ENCODE measurements at places on chromosomes 11 and 22.

GRCh38 chr11:2975594-2975993 lies 16.5 kb downstream of the NAP1L4 start:
- peak; percentile 7 for DNase-seq

- DNase-seq, result no peak
These were observed 31.9 kb downstream of the PLEKHA7 start for GRCh38 chr11:16982256-16982671.

- no peak for DNase-seq
These were observed 1473.8 kb downstream of the TBC1D22A start for GRCh38 chr22:48236261-48236660.

DNA sequence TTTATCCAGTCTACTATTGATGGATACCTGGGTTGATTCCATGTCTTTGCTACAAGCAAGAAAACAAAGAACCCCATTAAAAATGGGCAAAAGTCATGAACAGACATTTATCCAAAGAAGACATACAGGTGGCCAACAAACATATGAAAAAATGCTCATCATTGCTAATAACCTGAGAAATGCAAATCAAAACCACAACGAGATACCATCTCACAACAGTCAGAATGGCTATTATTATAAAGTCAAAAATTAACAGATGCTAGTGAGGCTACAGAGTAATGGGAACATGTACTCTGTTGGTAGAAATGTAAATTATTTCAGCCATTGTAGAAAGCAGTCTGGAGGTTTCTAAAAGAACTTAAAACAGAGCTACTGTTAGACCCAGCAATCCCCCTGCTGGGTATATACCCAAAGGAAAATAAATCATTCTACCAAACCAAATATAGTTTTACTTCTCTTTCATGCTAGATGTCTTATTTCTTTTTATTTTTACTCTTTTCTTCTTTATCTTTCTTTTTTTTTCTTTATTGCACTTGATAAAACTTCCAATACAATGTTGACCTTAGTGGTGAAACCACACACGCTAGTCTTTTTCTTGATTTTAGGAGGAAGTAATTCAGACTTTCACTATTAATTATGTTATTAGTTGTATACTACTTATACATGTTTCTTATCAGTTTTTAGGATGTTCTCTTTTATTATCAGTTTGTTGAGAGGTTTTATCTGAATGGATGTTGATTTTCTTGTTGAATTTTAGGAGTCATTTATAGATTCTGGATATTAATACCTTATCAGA lies 14.3 kb downstream of the TRIM22 start:
- no peak for DNase-seq

- DNase-seq, result no peak
These were observed 2.8 kb downstream of the ALKBH8 start for GRCh38 chr11:107562647-107563208.

GRCh38 chr11:112129656-112130055 lies 34.2 kb downstream of the IL18 start:
- no peak for DNase-seq

GRCh38 chr11:10984250-10984649 lies 126.4 kb upstream of the ZBED5 start:
- DNase-seq, result no peak

DNA sequence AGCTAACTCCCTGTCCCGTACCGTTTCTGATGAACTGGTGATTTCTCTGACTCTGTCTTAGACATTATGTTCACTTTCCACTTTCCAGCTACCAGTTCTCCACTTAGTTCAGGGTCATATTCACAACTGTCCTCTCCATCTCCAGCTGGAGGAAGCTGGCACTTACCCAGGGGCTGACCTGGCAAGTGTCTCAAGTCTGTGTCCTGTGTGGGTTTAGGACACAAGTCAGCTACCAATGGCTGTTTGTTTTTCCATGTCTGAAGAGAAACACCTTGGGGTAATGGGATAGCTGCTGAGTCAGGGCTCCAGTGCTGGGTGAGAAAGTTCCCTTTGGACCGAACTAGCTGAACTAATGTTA lies 134.4 kb downstream of the CSNK2A3 start:
- DNase-seq, result no peak

GRCh38 chr22:33811686-33812085 lies 108.6 kb downstream of the LARGE1 start:
- DNase-seq, result no peak

GRCh38 chr11:119845305-119845704 lies 116.3 kb upstream of the NECTIN1 start:
- no peak for DNase-seq

DNA sequence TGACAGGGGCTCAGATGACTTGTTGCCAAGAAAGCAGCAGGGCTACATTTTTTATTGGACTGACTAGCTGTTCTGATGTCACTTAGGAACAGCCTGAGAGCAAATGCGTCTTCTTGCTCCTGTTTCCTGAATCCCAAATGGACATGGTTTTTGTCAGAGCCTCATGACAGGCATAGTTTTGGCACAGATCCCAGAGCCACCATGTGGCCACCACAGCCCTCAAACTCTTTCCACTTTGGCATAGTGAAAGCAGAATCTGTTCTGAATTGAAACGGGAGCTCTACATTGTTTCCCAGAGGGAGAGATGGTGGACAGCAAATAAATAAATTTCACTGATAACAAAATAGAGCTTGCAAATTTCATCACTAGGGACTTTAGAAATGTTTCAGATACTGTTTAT lies 222.2 kb downstream of the C11orf87 start:
- no peak for DNase-seq

DNA sequence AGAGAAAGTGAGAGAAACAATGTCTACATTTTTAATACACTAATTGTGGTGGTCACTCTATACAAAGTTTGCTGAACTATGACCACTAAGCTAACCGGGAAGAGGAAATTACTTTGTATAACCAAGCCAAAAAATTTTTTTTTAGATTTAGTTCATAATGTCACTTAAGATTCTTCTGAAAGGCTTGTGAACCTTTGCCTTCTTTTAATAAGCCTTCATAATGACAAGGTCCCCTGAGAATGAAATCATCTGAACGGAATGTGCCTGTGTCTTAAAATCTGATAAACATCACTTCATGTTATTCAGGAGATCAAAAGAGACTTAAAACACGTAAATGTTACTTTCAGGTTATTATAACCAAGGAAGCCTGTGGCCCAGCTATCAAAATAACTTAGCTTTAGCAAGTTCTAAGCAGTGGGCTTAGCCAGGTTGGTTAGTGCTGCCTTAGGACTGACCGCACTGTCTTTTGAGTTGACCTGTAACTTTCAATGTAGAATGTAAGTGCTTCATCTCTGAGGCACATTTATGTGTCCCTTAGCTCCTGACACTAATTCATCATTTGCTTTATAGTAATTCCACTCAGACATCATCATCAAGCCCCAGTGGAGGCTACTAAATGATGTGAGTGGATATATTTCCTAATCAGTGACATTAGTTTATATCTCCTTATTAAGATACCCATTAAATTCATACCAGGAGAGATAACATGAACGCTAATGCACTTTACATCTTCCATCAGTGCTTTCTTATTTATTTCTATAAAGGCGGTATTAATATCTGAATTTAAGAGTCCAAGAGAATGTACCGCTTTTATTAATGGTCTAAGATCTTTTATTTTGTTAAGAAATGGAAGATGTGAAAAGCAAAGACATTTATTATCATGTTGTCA lies 122.5 kb downstream of the WNT11 start:
- DNase-seq, result no peak

DNA sequence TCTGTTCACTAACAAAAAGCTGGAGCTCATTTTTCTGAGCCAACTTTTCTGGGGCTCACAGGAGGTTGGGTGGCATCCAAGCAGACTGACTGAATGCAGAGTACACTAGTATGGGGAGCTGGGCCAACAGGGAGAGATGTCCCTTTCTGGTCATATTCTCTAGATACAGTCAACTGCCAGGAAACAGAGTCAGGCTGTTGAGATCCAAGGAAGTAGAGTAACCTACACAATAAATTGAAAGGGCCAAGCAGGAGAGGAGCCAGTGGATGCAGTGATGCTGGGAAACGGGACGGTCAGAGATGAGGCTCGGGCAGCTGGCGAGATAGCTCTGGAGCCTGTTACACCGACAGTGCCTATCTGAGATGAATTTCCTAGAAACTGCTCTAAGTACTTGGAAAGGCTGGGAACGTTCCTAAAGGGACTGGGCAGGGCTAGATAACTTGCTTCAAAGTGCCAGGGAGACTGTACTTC lies 71.1 kb downstream of the LARGE2 start:
- no peak for DNase-seq

DNA sequence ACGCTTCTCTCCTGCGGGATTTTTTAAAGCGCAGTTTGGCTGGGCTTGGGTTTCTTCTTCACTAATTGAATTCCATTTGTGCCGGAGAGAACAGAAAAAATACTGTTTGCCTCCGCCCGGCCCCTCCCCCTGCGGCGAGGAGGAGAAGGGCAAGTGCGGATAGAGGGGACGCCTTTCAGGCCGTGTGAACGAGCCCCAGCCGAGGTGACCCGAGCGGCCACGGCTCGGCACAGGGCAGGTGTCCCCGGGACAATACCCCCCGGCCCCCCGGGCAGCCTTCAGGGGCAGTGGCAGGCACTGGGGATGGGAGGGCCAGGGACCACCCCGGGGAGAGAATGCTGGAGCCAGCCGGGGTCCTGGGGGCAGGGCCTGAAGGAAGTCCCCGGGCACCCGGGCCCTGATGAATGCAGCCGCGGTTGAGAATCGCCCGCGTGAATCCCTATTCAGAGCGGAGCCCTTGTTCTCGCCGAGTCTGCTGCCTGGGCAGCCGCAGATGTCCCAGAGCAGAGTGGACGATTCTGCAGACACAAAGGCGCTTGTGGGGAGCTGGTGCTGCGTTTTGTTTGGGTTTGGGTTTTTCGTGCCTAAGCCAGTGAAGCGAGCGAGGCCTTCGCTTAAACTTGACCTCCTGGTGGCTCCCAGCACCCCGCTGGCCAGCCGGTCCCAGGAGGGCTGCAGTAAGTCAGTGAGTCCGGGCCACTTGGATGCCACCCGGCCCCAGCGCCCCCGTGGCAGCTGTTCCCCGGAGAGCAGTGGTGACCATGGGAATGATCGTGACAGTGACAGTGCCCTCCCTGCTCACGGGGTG lies 96.0 kb downstream of the WNT7B start:
- DNase-seq, result no peak

GRCh38 chr11:121669422-121669821 lies 216.7 kb upstream of the SORL1-AS1 start:
- DNase-seq, result no peak

DNA sequence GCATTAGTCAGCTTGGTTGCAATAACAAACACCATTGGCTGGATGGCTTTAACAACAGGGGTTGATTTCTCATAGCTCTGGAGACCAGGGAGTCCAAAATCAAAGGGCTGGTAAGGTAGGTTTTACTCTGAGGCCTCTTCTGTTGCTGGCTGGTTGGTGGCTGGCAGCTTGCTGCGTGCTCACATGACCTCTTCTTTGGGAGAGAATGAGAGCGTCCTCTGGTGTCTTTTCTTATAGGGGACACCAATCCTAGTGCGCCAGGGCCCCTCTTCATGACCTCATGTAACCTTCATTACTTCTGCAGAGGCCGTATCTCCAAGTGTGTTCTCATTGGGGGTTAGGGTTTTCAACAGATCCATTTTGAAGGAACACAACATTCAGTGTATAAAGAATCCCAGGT lies 1308.3 kb downstream of the TBC1D22A start:
- DNase-seq, result no peak

GRCh38 chr11:97751405-97751804 lies 1269.3 kb upstream of the CNTN5 start:
- no peak for DNase-seq

DNA sequence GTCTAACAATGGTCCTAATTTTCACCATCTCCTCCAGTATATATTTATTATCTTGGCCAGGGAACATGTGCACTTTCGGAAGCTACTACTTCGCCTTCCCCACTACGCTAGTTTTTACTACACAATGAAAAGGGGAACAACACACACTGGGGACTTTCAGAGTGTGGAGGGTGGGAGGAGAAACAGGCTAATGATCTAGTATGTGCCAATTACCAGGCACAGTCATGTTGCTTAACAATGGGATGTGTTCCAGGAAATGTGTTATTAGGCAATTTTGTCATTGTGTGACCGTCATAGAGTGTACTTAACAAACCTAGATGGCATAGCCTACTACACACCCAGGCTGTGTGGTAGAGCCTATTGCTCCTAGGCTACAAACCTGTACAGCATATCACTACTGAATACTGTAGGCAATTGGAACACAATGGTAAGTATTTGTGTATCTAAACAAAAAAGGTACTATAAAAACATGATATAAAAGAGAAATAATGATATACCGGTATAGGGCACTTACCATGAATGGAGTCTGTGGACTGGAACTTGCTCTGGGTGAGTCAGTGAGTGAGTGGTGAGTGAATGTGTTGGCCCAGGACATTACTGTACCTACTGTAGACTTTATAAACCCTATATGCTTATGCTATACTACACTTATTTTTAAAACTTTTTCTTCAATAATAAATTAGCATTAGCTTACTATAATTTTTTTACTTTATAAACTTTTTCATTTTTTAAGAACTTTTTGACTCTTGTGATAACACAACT lies 20.1 kb upstream of the CUL5 start:
- DNase-seq, result no peak
